Activated T-helper 17 cell treated with anti-CD3 and anti-CD28 coated beads, Interleukin-2, amount 50 U/mL, for 72 hours (primary cell): ENCODE measurements at places on chromosomes 1 and 21.

DNA sequence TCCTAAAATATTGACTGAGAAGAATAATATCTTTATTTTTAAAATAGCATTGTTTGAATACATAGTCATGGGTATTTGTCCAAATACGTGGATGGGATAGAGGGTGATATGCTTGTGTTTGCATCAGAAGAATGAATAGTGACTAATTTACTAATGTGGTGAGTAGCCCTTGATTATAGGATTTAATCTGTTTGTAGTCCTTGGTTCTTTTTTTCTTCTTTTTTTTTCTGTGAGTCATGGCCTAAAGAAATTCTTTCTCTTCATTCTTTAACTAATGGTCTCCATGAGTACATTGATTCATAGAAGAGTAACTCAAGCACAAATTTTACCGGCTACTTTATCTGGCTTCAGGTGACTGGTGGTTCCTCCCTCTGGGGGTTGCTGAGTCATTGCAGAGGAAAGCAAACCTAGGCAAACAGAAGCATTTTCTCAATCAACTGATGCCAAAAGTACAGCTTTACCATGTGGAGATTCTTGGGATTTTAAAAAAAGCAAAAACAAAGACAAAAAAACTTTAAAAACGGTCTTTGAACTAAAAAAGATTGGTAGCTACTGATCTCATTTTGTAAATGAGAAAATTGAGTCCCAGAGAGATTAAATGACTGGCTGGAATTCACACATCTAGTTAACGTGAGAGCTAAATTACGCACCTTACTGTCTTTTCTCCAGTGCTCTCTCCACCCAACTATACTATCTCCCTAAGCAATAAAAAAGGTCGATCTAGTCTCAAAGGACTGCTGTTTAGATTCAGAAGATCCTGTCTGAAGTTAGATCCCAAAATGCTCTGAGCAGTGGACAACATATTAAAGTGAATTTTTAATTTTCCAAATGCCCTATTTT lies 40.5 kb downstream of the AK5 start:
- ATAC-seq, result no peak

- no peak for ATAC-seq
Observed at GRCh38 chr1:6285336-6285735, 24.4 kb upstream of the GPR153 start.

GRCh38 chr1:95067062-95067461 lies 5.7 kb downstream of the ALG14 start:
- ATAC-seq, result no peak

DNA sequence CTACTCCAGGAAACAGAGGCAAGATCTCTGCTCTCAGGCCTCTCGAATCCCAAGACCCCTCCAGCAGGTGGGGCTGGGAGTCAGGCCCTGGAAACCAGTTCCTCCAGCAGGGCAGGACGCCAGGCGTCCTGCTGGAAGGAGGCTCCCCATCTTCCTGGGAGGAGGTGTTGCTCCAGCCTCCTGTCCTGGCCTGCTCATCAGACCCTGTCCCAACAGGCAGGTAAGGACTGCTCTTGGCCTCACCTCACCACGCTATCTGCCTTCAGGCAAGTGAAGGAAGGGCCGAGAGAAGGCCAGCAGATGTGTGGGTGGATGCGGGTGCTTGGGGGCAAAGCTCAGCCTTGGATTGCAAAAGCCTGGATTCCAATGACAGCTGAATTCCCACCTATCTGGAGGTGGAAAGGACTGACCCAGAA lies 82.9 kb downstream of the SSBP3 start:
- ATAC-seq, result no peak

- ATAC-seq, result no peak
Observed at GRCh38 chr1:217089361-217090014, 366.3 kb upstream of the ESRRG start.

GRCh38 chr1:191528275-191528674 lies 630.0 kb upstream of the RGS18 start:
- no peak for ATAC-seq

DNA sequence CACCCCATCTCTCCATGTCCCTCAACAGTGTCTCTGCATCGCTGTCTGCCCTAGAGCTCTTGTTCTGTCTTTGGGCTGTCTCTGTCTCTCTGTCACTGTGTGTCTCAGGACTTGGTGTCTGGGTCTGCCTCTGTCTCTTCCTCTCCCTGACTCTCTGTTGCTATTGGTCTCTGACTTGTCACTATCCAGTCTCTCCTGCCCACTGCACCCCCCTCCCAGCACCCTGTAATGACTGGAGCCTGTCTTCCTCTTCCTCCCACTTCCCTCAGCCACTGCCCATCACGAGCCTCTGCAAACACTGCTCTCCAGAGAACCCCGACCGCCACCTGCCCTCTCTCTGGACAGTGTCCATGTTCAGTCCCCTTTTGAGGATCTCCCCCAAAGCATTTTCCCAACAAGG lies 12.1 kb downstream of the PEAR1 start:
- ATAC-seq, result no peak

GRCh38 chr1:186550832-186551231 lies 89.9 kb upstream of the PDC start:
- no peak for ATAC-seq

GRCh38 chr1:87513966-87514660 lies 185.4 kb downstream of the LMO4 start:
- ATAC-seq, result no peak

GRCh38 chr1:43149889-43150288 lies 22.2 kb downstream of the EBNA1BP2 start:
- ATAC-seq, result no peak

GRCh38 chr1:234912548-234913277 lies 215.9 kb downstream of the TOMM20 start:
- no peak for ATAC-seq

GRCh38 chr1:113166473-113166872 lies 93.5 kb downstream of the LRIG2 start:
- ATAC-seq, result no peak

DNA sequence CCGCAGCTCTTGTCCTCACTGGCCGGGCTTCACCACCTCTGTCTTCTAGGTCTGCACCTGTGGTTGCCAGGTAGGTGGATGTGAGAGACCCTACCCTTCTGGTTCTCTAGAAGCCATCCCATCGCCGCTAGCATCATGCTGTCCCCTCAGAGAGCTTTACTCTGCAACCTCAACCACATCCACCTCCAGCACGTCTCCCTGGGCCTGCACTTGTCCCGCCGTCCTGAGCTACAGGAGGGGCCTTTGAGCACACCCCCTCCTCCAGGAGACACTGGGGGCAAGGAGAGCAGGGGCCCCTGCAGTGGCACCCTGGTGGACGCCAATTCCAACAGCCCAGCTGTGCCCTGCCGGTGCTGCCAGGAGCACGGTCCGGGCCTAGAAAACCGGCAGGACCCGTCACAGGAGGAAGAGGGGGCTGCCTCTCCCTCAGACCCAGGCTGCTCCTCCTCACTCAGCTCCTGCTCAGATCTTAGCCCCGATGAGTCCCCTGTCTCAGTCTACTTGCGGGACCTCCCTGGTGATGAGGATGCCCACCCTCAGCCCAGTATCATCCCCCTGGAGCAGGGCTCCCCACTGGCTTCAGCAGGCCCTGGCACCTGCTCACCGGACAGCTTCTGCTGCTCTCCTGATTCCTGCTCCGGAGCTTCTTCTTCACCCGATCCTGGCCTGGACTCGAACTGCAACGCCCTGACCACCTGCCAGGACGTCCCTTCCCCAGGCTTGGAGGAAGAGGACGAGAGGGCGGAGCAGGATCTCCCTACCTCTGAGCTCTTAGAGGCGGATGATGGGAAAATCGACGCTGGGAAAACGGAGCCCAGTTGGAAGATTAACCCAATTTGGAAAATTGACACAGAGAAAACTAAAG lies 1.2 kb downstream of the RUSC1 start:
- no peak for ATAC-seq

GRCh38 chr1:111751906-111752575 lies 3.7 kb upstream of the DDX20 start:
- ATAC-seq, result no peak

GRCh38 chr1:115746021-115746690 lies 22.4 kb downstream of the CASQ2 start:
- ATAC-seq, result no peak

DNA sequence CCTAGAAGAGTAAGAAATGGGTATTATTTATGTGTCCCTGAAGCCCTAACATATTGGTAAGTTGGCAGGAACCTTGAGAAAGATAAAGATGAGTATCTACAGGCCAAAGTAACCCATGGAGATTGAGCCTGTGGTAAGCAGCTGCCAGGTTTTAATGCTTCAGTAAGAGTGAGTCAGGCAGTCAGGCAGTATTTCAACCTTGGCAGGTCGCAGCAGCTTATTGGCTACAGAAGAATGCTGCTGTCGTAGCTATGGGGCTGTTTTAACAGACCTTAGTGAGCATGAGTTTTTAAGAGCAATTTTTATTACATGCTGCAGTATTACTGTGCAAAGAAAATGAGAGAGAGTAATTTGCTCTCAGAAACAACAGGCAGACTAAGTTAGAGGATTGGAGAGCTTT lies 10.3 kb upstream of the SLC30A10 start:
- ATAC-seq, result no peak

GRCh38 chr1:24130385-24130784 lies 12.6 kb downstream of the IL22RA1 start:
- no peak for ATAC-seq

GRCh38 chr21:43299441-43300277 lies 127.3 kb downstream of the SIK1 start:
- ATAC-seq, result no peak

DNA sequence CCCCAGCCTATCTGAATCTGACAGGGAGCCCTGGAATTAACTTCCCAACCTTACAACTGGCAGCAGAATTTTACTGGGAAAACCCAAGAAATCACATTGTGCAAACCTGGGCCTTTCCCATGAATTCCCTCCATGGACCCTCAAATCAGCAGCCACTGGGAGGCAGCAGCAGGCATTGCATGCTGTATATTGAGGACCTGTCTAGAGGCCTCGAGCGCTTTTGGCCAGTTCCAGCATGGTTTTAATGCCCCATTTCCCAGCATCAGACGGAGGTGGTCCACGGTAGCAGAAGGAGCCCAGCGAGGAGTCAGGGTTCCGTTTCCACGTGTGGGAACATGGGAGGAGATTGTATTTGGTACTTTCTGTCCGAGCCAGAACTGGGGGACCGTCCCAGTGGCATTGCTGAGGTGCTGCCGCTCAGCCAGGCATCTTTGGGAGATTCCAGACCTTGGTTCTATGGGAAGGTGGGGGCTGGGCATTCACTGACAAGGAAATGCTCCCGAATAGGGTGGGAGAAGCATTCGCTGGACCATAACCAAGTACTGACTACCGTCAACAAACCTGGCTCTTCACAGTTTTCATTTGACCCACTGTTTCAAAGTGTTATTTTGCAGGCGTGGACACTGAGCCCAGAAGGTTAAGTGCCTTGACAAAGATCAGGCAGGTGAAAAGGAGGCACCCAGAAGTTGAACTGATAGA lies 15.9 kb downstream of the BMP8A start:
- no peak for ATAC-seq
